Suppressor macrophage (primary cell): ENCODE measurements at places on chromosomes 7 and 10.

DNA sequence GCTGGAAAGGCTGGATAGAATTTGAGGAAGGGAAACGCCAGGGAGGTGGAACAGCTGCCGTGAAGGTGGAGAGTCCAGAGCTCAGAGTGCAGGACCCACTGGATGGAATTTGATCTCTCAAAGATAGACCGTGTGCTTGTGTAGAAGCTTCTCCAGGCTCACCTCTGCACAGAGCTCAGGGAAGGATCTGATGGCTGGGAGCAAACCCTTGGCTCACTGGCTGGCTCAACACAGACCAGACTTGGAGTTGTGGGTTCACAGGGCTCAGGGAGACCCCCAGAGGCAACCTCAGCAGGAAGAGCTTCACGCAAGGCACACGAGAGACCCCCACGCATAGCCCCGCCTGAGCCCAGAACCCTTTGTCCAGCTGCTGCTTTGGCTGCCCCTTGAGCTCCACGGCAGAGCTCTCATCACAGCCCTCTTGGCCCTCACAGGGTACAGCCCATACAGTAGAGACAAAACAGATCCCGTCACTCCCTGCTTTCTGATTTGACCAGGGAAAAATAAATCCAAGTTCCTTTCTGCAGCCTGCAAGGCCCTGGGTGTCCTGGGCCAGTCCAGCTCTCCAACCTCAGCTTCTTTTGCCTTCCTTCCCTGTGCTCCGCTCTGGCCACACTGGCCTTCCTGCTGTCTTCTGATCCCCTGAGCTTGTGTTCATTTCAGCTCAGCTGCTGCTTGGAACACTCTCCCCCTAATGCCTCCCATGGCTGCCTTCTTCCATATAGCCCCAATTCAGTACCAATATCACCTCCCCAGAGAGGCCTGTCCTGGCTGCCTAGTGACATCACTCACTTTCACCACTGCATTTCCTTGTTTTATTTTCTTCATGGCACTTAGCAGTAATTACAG, 26.3 kb downstream of the GHRHR start:
- no peak for DNase-seq

GRCh38 chr10:48343106-48343505, 36.6 kb downstream of the MAPK8 start:
- no peak for DNase-seq

- no peak for DNase-seq
Observed at GRCh38 chr7:19957664-19958063, 184.2 kb upstream of the TMEM196 start.

DNA sequence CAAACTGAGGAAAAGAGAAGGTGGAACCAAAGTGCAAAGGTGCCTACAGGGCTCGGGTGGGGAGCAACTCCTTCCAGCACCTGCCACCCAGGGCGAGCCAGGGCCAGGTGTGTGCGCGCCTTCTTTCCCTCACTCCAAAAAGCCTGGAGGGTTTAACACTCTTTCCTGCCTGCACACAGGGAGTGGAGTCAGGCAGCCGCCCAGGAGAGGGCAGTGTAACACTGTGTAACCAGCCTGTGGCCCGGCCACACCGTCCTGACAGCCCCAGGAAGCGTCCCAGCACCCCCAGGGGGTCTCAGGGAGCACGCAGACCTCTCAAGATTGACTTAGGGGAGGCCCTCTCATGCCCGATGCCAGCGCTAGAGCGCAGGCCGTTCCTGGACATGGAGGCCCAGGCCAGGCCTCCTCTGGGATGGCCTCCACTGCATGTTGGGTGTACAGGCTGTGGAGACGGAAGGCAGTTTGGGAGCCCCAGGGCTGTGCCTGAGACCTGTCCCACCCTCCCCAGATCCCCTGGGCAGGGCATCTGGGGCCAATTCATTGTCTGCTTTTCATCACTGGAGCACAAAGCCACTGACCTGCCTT, 13.4 kb downstream of the BRI3 start:
- DNase-seq: peak; percentile 48

DNA sequence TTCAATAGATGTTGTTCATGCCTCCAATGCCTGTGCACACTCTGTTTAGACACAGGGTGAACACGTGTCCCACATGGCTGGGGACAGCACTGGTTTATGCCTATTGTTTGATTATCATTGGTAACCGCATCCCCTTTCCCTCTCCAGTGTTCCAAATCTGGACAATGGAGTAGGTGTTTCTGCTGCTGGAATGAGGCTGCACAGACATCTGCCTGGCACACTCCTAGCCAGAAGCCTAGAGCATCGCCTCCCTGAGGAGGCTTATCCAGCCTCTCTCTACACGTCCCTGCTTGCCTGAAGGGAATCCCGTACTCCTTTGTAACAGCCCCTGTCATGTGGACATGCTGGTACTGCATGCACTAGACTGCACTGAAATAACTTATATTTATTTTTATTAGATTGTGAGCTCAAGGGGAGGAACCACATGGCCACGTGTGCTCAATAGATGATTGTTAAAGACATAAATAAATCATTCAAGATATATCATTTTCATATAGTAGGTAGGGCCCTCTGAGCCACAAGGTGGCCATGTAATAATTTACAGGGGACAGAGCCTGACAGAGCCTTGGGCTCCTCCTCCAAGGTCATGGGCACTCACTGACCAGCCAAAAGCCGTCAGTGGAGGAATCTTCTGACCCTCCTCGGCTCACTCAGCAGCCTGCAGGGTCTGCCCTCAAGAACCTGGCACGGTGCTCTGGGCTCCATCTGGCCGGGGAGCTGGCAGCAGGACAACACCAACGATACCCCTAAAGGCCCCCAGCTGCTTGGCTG, 310.9 kb upstream of the ZNF32 start:
- DNase-seq: no peak

DNA sequence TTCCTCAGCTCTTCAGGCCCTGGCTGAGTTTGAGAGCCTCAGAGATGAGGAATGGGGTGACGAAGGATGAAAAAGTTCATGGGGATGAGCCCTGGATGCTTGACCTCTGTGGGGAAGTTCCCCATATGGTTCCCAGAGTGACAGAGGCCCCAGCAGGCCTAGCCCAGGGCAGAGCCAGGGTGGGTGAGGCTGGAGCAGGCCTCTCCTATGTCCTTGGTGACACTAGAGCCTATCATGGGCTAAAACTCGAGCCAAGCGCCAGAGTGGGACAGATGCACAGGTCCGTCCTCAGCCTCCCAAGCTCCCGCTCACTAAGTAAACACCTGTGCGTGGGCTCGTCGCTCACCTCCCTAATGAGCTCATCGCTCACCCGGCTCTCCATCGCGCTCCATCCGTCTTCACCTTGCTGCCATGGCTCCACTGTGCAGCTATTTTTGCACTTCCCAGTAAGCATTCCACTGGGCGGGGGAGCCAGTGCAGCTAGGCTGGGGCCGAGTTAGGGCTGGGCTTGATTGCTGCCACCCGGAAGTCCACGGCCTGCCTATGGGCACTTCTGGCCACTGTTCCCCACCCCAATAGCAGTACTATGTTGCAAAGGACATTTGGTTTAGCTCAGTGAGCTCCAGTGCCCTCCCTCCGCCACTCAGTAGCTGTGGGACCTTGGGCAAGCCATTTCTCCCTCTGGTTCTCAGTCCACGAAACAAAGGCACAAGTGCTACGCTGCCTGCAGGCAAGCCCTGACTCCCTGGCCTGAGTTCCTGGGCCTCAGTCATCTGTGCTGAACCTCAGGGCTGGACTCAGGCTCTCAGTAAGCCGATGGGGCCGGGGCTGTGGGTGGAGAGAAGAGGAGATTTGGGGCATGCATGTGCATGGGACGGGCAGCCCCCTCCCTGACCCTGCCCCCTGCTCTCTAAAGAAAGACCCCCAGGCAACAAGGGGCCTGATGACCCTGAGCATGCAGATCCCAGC, 117.3 kb upstream of the PCBD1 start:
- no peak for DNase-seq

- DNase-seq: peak; percentile 71
Observed at GRCh38 chr7:80499350-80499953, 12.4 kb downstream of the GNAT3 start.

GRCh38 chr7:98077762-98078161, 28.9 kb upstream of the LMTK2 start:
- DNase-seq: no peak
